ENCODE measurements at places on chromosomes 2 and 18.

DNA sequence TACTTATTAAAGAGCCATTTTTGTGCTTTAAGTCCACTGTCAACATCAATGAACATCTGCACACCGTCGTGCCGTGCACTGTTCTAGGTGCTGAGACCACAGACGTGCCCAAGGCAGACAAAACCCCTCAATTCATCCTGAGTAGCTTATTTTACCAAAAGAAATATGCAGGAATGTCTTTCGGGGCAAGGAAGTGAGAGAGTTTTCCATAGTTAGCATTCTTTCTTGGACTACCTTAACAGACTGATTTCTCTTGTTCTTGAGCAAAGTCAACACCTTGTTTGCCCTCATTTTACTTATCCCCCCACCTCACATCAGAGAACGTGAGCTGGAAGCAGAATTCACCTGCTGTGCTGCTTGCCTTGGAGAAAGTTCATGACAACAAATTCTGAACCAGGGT, 69.3 kb downstream of the GATA6 start:
- no peak for DNase-seq

DNA sequence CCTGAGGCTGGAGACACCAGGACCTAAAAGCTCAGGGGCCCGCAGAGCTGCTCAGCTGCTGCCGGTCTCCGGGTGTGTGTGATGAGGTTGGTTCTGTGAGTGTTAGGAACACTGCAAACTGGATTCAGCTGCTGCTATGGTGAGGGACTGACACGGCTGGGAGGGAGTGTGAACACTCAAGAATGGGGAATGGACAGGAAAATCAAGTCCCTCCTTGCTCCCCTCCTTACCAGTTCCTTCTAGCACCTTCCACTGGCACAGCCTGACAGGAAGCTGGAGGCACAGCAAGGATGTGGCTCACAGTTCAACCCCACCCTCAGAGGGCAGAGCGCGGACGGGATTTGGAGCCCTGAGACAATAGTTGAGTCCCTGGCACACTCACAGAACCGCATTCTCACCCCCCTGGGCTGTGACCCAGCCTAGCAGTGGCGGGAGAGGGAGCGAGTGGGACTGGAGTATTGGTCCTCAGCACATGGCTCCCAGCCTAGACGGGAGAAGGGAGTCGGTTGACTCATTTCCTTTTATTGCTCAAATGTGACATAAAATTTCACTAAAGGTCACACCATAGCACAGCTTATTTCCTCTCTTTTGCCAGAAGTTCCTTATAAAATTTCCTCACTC, 42.5 kb downstream of the LRRC30 start:
- DNase-seq: peak; percentile 21

GRCh38 chr2:195121341-195121740, 535.7 kb upstream of the SLC39A10 start:
- DNase-seq: no peak

DNA sequence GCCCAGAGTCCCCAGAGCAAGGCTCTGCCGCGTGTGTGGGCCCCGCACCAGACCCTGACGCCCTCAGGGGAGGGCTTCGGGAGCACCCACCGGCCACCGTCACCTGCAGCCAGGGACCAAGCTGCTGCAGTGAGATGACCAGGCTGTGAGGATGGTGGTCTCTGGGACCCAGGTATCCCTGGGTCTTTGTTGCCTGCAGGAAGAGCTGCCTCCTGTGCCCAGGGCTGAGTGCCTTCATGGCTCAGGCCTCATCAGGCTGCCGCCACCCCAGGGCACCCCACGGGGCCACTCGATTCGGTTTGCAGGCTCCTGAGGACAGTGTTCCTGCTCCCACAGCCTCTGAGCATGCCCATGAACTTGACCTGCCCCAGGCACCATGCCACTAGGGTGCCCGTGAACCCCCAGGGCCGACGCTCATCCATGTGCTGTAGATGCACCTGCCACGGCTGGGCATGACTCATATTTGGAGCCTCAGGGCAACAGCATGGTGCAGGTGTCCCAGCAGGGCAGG, 109.8 kb downstream of the FAM210A start:
- no peak for DNase-seq

- no peak for DNase-seq
Measured at GRCh38 chr2:112674229-112674628, 28.5 kb downstream of the SLC20A1 start.

- DNase-seq: no peak
Measured at GRCh38 chr2:43848214-43848613, 9.4 kb downstream of the ABCG8 start.

- no peak for DNase-seq
Measured at GRCh38 chr2:29655391-29656086, 265.8 kb downstream of the ALK start.

- DNase-seq: no peak
Measured at GRCh38 chr18:35390951-35391700, 14.0 kb upstream of the ZNF396 start.

DNA sequence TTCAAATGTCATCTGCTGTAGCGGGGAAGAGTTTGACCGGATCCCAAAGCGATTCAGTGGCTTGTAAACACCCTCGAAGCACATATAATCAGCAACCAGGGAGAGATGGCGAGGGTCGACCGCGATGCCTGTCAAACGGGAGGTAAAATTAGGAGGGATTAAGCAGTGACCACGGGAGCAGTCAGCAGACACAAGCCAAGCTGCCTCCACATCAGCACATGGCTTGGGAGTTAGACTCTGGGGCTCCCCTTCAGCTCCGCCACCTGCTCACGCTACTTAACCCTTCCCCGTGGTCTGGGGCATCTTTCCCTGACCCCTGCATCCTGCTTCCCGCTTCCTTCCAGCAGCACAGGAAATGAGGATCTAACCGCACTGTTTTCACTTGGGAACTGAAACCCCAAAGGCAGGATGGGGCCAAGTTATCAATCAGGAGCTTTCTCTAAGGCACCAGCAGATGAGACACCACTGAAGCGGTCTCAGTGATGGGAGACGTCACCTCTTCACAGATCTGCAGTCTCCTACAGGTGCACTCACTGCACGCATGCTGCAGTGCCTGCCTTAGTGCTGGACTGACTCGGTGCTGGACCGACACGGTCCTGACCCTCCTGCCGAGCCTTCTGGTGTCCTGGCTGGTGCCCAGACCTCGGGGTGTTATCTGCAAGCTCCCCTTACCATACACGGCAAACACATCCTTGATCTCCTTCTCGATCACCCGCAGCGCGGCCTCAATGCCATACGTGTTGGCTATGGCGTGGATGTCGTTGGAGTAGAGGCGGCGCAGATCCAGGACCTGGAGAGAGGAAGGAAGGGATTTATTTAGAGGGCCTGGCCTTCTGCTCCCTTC, 77.5 kb downstream of the POLR1A start:
- no peak for DNase-seq

- DNase-seq: no peak
Measured at GRCh38 chr2:25229279-25230197, 61.2 kb upstream of the POMC start.

DNA sequence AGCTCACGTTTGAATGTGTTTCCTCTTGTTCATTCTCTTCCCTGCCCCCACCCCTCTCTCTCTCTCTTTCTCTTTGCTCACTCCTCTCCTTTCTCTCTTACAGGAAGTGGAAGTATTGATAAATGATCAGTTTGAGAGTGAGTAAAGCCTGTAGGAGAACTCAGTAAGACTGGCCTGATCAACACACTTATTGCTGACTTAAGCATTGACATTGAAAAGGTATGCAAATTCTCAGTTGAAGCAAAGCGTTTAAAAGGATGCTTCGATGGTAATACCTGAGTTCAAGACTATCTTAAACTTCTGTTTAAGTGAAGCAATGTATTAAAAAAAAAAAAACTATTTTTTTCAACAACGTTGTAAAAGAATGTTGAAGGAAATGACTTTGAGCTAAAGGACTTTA, 115.7 kb upstream of the DDX18 start:
- DNase-seq: no peak

DNA sequence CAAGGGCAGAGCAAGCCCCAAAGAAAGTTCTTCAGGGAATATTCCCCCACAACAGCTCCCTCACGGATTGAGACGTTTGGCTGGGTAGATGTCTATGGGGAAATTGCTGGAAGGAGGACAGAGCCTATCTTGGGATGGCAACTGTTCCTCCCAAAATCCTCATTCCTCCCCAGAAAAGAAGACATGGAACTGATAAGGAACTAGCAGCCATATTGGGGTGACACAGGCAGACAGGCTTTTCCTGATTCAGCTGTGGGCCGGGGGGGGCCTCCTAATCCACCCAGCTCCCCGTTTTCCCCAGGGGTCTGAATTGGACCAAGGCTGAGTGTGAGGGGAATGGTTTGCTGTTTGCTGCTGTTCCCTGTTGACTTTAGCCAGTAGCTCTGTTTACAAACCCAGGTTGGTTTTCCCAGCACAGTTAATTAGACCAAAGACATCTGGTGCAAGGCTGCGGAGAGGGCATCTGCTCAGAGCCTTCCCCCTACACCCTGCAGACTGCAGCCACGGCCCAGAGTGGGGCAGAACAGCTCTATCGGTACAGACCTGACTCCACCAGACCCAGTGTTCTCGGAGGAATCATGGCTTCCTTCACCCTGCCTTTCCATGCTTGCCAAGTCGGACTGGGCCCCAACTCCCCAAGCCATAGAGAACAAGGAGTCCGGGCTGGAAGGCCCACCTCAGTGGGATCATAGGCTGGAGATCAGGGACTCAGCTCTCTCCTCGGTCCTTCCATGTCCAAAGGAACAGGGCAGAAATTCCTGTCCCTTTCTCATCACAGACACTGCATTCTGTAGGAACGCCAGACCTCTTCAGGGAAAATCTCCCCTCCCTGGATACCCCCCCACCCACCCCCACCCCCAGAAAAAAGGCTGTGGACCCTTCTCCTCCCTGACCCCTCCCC, 1.7 kb upstream of the PKDCC start:
- DNase-seq: no peak

DNA sequence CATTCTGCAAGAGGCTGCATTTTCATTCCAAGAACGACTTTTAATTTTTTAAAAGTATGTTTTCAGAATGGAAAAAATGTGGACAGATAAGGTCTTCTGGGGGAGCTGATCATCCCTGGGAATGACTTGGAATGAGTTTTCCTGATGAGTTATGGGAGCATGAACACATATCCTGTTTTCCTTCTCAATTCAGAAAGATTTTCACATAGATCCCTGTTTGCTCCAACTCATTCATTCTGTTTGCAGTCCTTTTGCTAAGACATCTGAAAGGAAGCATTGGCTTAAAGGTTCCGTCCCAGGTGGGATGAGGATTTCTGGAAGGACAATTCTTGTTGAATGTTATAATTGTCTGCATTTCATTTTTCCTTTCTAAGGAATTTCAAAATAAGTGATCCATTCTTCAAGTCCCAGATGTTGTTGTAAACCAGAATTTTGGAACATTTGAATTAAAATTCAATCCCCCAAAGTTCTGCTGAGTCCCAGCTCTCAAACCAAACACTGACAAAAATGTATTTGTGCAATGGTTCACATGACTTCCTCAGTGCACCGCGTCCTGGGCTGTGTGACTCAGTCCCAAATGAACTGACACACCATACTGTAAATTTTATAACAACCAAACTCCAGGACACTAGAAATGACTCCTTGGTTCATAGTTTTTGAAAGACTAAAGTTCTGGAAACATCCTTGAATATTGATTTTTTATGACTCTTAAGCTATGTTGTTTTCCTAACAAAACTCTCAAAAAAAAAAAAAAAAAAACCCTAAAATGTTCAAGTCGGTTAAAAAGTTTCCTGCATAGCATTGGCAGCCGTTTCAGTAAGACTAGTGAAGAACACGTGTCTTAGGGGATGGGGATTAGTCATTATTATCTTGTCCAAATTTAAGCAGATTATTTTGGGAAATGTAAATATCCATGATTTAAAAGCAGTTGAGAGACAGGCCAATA, 281.8 kb upstream of the TCF4 start:
- DNase-seq: peak; percentile 54

- DNase-seq: no peak
Measured at GRCh38 chr2:129484999-129485897, 494.2 kb upstream of the RAB6C start.

- no peak for DNase-seq
Measured at GRCh38 chr2:24926602-24927252, 6.7 kb upstream of the ADCY3 start.

DNA sequence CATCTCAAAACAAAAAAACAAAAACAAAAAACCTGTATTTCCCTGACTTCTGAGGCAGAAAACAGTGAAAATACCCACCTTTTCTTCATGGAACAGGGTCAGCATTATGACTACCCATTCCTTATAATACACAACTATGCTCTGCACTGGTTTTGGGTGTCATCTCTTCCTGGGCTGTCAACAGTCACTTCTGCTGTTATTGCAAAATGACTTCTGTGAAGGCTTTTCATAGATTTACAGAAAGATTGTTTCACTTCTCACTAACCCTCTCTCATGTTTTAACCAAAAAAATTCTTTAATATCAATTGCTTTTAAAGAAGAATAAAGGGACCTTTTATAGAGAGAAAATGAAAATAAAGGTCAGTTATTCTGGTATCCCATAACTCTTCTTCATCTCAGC, 26.5 kb upstream of the PIK3C3 start:
- DNase-seq: no peak

- DNase-seq: peak; percentile 11
Measured at GRCh38 chr2:105438104-105438929, 39.5 kb upstream of the FHL2 start.

DNA sequence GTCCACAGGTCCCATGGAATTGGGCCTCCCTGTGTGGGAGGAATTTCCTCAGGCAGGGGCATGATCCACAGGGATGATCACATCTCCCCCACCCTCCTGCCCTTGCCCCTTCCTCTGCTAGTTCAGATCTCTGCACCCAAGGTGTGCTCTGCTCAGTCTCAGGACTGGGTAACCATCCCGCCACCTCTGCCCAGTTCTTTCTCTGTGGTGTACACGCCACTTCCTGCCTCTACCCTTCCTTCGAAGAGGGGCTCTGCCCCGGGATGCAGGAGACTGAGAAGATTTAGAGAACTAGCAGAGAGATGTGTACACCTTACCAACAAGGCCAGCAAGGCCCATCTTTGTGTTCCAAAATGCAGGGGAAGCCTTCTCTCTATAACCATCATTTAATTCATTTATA, 160.4 kb downstream of the CELF4 start:
- no peak for DNase-seq

DNA sequence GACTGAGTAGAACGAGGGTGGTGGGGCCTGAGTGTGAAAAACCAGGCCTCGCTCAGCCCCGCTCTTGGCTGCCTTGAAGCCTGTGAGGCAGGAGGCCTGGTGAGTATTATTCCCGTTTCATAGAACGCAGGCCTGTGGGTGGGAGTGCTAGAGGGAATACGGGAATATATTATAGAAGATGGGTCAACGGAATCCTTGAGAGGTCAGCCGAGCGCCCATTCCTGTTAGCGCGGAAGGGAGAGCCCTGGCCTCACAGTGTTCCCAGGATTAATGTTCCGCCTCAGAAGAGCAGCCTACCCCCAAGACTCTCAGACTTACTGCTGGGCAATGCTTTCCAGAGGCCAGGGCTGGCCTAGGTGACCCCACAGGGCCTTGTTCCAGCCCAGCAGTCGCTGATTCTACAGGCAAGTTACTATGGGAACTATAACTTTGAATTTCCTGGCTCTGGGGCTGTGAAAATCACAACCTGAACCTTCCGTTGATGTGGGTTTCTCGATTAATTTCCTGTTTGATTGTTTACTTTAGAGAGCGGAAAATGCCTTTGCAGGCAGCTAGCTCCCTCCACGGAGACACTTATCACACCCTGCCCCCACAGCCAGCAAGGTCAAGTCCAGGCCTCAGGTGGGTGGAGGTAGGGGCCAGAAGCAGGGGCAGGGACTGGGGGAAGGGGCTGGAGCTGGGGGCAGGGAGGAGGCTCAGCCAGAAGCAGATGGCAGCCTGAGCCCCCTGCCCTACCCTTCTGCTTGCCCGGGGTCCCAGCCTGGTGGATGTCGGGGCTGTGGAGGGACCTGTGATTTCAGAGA, 108.3 kb downstream of the SMAD7 start:
- no peak for DNase-seq

- no peak for DNase-seq
Measured at GRCh38 chr2:75077909-75078308, 119.5 kb downstream of the POLE4 start.

All from GM04504 (cell line).